Cerebellar nuclear complex (tissue), 1 donor: ENCODE measurements at places on chromosomes 6 and 20.

DNA sequence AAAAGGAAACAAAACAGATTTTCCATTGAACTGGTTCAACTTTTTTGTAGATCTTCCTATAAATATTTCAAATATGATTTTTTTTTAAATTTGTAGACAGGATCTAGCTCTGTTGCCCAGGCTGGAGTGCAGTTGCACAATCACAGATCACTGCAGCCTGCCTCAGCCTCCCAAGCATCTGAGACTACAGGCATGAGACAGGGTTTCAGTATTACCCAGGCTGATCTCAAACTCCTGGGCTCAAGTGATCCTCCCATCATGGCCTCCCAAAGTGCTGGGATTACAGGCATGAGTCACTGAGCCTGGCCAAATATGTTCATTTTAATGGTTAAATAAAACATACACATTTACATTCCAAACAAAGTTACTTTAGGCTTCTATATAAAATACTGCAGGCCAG is 33.6 kb downstream of the SAMHD1 start:
- DNase-seq: no peak

GRCh38 chr6:106101466-106101865 is 15.3 kb downstream of the PRDM1 start:
- DNase-seq: no peak

DNA sequence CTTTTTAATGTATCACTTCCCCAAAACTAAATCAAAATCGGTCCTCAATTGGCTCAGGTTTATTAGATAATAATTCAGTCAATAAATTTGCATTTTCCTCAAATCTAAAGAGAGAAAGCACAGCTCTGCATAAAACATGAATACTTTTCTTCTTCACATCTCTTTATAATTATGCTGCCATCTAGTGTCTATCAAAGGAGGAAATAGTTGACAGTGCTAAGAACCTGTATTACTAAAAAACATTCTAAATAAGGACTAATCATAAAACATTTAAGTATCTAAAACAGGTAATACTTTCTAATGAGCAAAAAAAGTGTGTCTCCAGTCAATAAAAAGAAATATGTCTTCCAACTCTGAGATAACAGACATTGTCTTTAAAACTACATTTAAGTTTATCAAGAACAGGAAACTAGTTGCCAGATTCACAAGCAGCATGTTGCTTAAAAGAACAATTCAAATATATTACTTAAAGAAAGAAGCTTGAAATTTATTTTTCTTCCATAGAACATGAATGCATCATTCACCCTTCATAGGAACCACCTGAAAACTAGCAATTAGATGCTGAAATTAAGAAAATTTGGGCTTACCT is 56.5 kb upstream of the DST start:
- DNase-seq: no peak

DNA sequence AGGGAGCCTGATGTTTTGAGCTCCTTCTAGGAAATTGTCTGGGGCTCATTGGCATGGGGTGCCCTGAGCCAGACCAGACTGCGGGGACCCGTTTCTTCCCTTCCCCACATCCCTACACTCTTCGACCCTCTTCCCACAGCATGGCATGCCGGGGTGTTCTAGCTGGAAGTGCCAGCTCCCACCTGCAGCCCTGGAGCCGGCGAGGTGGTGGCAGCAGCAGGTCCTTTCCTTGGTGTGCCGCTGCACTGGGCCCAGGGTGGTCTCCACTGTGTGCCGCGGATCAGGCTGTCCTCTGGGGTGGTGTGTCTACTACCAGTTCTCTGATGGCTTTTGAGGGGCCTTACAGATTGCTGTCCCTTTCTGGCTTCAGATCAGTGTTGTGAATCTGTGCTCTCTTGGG is 7.5 kb upstream of the RWDD1 start:
- no peak for DNase-seq

GRCh38 chr20:51220293-51220706 is 197.4 kb upstream of the KCNG1 start:
- no peak for DNase-seq

GRCh38 chr6:12238219-12238618 is 51.9 kb upstream of the EDN1 start:
- DNase-seq: no peak

GRCh38 chr6:5513408-5513807 is 252.1 kb downstream of the FARS2 start:
- no peak for DNase-seq

- no peak for DNase-seq
Measured at GRCh38 chr6:125754566-125754965, 5.1 kb downstream of the HEY2 start.

DNA sequence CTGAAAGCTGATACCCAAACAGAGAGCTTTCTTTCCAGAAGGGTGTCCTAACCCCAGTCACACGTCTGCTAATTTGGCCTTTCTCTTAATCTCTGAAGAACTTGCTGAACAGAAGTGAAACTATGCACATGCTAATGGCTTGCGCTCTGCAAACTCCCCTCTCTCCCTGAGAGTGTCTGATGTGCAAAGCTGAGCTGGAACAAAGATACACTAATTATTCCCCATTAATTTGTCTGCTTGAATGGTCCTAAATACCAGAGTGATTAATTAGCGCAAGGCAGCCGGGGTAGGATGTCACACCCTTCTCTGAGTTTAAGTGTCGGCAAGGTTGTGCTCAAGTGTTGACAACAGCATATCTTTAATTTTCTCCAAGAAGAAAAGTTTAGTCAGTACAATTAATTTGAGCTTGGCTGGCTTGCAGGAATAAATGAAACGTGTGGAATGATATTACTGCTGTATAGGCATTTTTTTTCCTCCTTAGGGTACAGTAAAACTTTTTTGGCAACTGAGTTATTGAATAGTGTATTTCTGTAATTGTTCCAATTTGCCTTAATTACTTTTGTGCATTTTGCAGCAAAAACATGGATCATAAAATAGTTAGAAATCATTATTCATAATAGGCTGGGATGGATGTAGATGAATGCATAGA is 715.9 kb upstream of the POU3F2 start:
- no peak for DNase-seq

DNA sequence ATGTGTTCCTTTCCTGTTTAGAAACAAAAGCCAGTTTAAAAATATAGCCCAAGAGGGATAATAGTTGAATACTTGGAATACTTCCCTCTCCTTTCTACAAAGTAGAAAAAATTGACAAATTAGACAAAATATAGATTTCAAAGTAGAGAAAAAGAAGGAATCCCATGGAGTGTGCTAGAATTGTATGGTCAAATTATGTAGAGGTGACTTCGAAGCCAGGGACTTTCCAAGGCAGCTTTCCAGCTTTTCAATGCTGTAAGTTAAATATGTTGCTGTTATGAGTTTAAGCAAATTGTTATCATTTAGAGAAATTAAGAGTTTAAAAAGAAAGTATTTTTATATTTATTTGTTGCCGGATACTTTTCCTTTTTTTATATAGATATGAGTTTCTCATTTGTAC is 415.5 kb upstream of the OPRM1 start:
- DNase-seq: no peak
